Fibroblast of lung (primary cell): ENCODE measurements at places on chromosomes 12 and 14. TPM values are rescaled to one million over a fixed set of nuclear protein-coding genes. Genes with fewer than 3 reads are reported as not detected.

DNA sequence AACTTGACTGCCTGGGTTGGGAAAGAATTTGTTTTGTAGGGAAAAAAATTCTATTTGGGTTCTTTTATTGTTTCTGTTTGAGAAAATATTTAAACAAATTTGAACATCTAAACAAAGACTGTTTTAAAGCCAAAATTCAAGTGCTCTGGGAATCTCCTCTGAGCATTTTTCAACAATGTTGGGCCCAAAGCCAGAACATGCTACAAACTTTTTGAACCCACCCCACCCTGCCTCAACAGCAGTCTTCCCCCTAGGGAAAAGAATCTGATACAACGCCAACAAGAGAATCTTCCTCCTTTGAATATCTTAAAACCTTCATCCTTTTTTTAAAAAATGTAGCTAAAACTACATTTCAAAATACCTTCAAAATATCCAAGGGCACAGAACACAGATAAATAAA lies 20.4 kb upstream of the NID2 start:
- DNase-seq: no peak

Gene TMEM253
- total RNA-seq: not detected in 2 replicates

DNA sequence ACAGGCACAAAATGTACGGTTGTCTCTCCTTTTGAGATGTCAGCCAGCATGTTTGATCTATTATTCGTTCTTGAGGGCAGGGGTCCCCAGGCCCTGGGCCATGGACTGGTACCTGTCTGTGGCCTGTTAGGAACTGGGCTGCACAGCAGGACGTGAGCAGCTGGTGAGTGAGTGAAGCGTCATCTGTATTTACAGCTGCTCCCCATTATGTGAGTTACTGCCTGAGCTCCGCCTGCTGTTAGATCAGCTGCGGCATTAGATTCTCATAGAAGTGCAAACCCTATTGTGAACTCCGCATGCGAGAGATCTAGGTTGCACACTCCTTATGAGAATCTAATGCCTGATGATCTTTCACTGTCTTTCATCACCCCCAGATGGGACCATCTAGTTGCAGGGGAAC lies 41.4 kb upstream of the SCN8A start:
- no peak for DNase-seq

Gene NELL2
- 0.17 and 0.26 TPM in 2 replicates for total RNA-seq

GRCh38 chr12:15534874-15535273 lies 212.6 kb downstream of the PTPRO start:
- peak; percentile 64 for DNase-seq

- DNase-seq: no peak
Measured at GRCh38 chr12:96457191-96457930, 32.0 kb upstream of the CFAP54 start.

Gene CLEC7A
- total RNA-seq: not detected in 2 replicates

- DNase-seq: no peak
Measured at GRCh38 chr12:80766210-80766609, 49.5 kb downstream of the MYF5 start.

- no peak for DNase-seq
Measured at GRCh38 chr12:109811624-109811995, 21.6 kb downstream of the TRPV4 start.
